ENCODE measurements at places on chromosomes 5 and 9.

GRCh38 chr5:7680260-7680659 is 170.7 kb downstream of the CFAP90 start:
- DNase-seq = no peak

GRCh38 chr5:147417135-147417813 is 92.6 kb downstream of the DPYSL3 start:
- DNase-seq = no peak

GRCh38 chr5:76351577-76351976 is 51.5 kb upstream of the IQGAP2 start:
- no peak for DNase-seq

- DNase-seq = no peak
These were observed 63.4 kb upstream of the ADAMTS2 start for GRCh38 chr5:179408611-179409010.

GRCh38 chr9:123749580-123750202 is 180.2 kb downstream of the DENND1A start:
- DNase-seq = no peak

DNA sequence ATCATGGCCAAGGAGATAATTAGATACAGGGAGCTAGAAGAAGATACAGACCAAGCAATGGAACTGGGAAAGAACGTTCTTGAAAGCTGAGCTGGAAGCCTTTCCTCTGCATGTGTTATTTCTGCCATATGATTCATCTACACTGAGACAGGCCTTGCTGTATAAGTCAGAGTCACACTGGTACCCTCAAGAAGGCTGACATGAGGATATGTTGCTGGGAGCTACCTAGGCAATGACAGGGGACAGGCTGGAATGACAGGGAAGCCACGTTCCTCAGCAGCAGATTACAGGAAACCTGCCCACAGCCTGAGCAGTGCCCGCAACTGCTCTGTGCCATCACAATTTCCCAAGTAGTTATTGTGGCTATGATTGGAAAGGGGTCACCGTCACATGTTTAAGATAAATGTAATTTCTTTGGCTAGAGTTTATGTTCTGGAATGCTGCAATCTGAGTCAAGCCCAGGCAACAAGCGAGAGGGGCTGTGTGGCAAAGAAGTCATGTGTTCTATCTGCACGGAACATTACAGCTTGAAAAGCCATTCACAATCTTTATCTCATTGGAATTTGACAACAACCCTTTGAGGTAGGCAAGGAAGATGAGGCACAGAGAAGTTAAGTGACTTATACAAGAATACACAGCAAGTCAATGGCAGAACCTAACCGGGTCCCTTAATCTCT is 108.2 kb downstream of the TTLL11 start:
- no peak for DNase-seq

- DNase-seq = no peak
These were observed 7.5 kb upstream of the ZNF367 start for GRCh38 chr9:96425500-96426169.

- DNase-seq = no peak
These were observed 536 bp upstream of the STX17 start for GRCh38 chr9:99905833-99906402.

GRCh38 chr9:133612051-133612450 is 2.9 kb upstream of the FAM163B start:
- DNase-seq = no peak

GRCh38 chr5:53084546-53085255 is 24.9 kb downstream of the MOCS2 start:
- DNase-seq = no peak

- DNase-seq = no peak
These were observed 72.0 kb downstream of the NUP214 start for GRCh38 chr9:131197160-131197911.

DNA sequence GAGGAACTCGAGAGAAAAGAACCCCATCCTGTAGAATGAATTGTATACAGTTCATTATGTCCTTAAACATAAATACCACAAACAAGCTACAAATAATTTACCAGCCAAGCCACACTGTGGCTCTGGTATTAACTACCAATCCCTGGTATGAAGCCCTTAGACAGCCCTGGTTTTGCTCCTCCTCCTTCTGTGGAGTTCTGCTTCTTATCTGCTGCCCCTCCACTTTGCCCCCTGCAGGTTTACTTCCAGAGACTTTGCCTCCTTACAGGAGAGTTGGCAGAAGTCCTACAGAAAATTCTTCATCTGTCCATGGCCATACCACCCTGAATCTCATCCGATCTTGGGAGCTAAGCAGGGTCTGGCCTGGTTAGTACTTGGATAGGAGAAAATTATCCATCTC is 219.8 kb downstream of the ACTL7B start:
- DNase-seq = no peak

- no peak for DNase-seq
These were observed 110.9 kb upstream of the LPAR1 start for GRCh38 chr9:111149018-111149759.

DNA sequence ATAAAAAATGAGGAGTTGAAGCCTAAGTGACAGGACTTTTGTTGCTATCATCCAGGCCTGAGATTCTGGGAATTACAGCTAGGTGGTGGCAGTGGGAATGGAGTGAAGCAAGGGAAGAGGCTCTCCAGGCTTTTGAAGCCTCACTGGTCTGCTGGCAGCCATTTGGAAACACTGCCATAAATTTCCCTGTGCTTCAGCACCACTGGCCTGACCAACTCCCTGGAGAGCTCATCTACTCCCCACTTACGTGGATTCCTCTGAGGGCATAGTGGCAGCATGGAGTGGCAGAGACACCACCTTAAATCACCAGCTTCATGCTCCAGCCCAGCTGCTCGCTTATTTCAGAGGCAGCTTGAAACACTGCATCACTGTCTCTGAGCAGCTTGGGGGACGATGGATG is 518.2 kb downstream of the TLR4 start:
- no peak for DNase-seq

- DNase-seq = no peak
These were observed 22.6 kb downstream of the STK10 start for GRCh38 chr5:172165465-172165864.

DNA sequence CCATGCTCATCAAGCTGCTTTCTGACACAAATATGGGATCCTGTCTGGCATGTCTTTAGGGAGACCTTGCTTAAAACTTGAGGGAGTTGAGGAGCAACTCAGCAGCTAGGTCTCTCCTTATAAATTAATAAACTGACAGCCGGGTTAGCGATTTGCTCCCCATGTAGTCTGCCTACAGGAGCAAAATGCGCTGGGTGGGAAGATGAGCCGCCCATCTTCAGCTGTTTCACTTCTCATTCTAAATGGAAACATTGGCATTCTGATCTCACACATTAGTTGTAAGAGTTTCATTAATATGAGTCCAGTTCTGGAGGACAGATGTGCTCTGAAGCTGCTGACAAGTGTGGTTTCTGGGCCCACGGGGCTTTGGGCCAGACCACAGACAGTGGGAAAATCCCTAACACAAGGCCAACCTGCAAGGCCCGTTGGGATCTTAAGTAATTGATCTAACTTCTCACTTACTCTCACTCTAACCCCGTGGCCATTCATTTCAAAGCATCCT is 197.0 kb downstream of the MCTP1 start:
- no peak for DNase-seq

DNA sequence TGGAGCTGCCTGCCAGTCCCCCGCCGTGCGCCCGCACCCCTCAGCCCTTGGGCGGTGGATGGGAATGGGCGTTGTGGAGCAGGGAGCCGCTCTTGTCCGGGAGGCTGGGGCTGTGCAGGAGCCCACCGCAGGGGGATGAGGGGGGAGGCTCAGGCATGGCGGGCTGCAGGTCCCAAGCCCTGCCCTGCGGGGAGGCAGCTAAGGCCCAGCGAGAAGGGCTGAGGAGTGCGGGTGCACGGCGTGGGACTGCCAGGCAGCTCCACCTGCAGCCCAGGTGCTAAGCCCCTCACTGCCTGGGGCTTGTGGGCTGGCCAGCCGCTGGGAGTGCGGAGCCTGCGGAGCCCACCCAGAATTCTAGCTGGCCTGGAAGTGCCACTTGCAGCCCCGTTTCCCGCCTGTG is 991.7 kb upstream of the ARRDC3 start:
- DNase-seq = no peak

GRCh38 chr9:95055334-95055850 is 262.1 kb downstream of the FANCC start:
- DNase-seq = no peak

GRCh38 chr9:33458444-33458843 is 11.1 kb upstream of the AQP3 start:
- no peak for DNase-seq

DNA sequence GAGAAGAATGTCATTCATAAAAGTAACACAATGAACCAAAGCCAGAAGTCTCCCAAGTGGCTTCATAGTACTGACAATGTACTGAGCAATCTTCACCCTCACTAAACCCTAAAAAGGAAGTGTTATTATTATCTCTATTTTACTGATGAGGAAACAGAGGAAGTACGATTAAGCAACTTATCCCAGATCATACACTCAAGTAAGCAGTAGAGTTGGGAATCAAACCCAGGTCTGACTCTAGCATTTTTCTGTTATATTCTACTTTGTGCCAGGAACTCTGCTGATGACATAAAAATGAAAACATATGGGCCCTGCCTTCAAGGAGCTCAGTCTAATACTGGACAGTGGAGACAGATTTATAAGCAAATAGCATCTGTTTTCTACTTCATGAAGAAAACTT is 109.2 kb downstream of the RAPGEF6 start:
- no peak for DNase-seq

DNA sequence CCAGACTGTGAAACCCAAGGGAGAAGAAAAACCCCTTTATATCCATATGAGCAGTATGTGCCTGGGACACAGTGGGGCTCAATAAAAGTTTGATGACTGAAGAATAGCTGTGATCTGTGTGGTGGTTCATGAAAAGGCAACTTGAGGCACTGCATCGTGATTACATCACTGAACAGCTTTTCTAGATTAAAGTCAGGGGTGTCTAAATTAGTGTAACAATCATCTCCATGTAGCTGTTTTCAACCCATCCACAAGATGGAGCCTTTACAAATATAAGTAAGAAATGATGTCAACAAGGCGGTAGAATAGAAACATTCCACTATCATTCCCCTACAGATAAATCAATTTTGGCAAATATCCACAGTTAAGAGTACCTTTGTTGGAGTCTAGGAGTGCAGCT is 55.5 kb downstream of the PRRC1 start:
- no peak for DNase-seq

- DNase-seq = no peak
These were observed 348.0 kb upstream of the RFX3 start for GRCh38 chr9:3873818-3874217.

DNA sequence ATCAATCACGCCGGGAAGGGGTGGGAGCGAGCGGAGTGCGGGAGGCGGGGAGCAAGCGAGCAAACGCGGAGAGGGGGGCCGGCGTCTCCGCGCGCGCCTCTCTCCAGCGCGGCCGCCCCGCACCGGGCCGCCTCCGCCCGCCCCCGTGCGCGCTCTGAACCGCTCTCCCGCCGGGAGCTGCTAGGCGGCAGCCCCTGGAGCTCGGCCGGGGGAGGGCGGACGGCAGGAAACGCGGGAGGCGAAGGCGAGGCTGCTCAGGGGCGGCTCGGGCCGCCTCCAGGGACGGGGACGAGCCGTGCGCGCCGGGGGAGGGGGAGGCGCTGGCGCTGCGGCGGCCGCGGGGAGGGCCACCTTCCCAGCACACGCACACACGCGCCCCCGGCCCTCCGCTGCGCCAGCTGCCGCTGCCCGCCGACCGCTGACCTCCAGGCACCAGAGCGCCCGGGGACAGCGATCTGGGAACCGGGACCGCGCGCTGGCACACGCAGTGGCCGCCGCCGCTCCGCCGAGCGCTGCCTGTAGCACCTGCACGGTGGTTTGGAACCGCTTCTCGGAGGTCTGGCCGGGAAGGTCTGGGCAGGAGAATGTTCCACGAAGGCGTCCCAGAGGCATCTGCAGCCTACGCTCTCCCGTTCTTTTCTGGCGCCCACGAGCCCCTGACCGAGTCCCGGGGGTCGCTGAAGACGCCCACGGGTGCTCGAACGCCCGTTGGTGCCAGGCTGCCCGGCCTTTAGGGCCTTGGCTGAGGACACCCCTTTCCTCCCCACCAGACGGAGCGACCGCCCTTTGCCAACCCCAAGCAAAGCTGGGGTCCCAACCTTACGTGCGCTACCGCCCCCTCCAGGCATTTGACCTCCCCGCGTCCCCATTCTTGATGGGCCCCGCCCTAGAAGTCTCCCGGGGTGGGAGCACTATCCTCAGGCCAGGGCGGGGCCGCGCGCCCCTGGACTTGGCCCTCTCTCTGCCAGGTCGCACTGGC is at the start of gene GABBR2:
Gene GABBR2 (minus strand): TSS at position 3 of the 979 bp plus-strand sequence. CDS start 198 bp downstream, outside the sequence.
- no peak for DNase-seq

DNA sequence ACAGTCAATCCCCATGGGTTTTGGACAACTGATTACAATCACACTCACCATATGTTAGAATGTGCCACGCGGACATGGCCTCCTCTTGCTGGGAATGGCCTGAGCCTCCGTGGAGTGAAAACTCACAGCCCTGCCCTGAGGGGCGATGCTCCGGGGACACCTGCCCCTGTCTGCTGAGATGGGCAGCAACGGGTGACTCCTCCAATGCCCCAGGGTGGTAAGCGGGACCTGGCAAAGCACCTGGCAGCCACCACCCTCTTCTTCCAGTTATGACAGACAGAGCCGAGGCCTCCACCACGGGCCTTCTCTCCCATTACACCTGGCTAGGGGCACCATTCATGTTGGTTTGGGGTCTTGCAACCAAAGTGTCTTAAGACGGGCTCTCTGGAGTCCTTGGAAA is 94.9 kb upstream of the COL5A1 start:
- no peak for DNase-seq

GRCh38 chr5:82489683-82490082 is 211.5 kb upstream of the RPS23 start:
- DNase-seq = no peak

- DNase-seq = no peak
These were observed 253.4 kb downstream of the TRPM3 start for GRCh38 chr9:70868041-70868440.

DNA sequence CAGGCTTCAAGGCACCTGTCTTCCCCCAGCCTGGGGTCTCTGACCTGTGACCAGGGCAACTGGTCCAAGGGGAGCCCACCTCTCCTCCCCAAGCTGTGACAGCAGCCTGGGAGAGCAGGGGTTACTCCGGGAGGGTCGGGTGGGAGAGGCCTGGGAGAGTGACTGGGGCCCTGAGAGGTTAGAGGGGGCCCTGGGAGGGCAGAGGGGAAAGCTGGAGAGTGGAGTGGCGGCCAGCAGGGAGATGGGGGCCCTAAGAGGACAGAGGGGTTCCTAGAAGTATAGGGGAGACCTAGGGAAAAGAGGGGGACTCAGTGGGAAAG is 302 bp downstream of the LCN9 start:
- no peak for DNase-seq

DNA sequence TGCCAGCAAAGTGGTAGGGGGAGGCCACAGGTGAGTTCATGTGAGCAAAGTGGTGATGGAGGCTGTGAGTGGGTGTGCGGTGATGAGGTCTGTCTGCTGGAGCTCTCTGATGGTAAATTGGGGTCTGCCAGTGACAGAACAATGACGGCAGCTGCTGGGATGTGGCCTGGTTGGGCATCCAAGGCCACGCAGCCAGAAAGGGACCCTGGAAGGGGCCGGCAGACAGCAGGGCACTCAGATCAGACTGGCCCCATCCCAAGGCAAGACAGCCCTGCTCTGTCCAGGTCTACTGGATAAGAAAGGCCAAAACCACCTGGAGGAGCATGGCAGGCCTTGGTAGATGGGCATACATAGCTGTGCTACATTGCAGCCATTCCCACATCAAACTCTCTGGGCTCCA is 412.9 kb upstream of the RGMB start:
- no peak for DNase-seq
